ENCODE measurements at places on chromosomes 5 and 9.

- DNase-seq: no peak
These were observed 86.5 kb upstream of the NEURL1B start for GRCh38 chr5:172554562-172554961.

GRCh38 chr5:88862547-88863175 lies 20.3 kb downstream of the MEF2C start:
- no peak for DNase-seq

- no peak for DNase-seq
These were observed 718.1 kb upstream of the CDH6 start for GRCh38 chr5:30475429-30475828.

DNA sequence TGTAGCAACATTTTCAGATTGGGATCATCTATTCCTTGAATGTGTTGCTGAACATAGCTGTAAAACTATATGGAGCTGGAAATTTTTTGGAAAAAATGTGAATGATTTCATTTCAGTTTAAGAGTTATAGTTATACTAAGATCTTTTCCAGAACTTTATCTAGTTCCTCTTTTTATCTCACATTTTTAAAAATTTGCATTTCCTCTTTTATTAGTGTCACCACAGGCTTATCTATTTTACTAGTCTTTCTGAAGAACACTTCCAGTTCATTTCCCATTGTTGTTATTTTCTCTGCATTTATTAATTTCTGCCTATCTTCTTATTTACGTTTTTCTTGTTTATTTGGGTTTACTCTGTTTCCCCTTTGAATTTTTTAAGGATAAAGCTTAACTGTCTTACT lies 46.0 kb upstream of the FSTL4 start:
- DNase-seq: no peak

- no peak for DNase-seq
These were observed 453 bp downstream of the CPEB4 start for GRCh38 chr5:173888473-173889131.

DNA sequence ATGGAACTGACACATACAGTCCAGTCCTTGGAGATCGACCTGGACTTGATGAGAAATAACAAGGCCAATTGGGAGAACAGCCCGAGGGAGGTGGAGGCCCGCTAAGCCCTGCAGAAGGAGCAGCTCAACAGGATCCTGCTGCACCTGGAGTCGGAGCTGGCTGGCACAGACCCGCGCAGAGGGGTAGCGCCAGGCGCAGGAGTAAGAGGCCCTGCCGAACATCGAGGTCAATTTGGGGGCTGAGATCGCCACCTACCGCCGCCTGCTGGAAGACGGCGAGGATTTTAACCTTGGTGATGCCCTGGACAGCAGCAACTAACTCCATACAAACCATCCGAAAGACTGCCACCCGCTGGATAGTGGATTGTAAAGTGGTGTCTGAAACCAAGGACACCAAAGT lies 1610.1 kb upstream of the ACO1 start:
- no peak for DNase-seq

DNA sequence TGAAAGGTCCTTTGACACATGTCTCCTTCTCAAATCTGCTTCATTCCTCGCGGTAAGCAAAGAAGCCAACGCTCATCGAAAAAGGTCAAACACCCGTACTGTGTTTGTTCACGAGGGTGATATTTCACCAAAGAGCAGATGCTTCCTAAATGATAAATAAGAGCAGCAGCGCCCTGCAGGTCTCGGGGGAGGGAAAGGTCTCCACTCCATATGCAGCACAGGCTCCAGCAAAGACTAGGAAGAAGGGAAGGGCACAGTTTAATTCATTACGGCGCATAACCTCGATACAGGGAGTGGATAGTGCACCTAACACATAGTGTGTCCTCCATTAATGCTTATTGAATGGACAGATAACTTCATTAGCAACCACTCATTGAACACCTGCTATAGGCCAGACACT lies 593.3 kb downstream of the CDK5RAP2 start:
- no peak for DNase-seq

GRCh38 chr9:101388507-101388993 lies 3.7 kb upstream of the BAAT start:
- DNase-seq: no peak

- DNase-seq: no peak
These were observed 37.3 kb upstream of the WWC1 start for GRCh38 chr5:168254013-168254693.

GRCh38 chr9:113828221-113828620 lies 47.9 kb upstream of the ZNF618 start:
- DNase-seq: no peak

DNA sequence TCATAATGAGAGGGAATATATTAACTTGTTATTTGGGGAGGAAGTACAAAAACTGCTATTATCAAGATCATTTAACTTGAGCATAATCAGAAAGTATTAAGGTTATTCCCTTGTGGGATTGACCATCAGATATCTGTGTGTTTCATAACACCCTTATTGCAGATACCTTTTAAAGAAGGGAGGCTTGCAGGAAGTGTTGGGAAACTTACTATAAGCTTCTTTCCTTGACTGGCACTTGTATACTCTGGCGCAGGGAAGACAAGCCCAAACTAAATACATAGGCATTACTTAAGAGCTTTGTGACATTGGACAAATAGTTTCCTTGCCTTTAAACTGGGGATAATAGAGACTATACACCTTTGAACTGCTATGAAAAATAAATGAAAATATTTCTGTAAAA lies 50.9 kb downstream of the PIK3R1 start:
- DNase-seq: no peak
